COLO829 (cell line): ENCODE measurements at places on chromosomes 12 and 14.

- no peak for DNase-seq
Observed at GRCh38 chr12:132238488-132238854, 90.9 kb downstream of the GALNT9 start.

DNA sequence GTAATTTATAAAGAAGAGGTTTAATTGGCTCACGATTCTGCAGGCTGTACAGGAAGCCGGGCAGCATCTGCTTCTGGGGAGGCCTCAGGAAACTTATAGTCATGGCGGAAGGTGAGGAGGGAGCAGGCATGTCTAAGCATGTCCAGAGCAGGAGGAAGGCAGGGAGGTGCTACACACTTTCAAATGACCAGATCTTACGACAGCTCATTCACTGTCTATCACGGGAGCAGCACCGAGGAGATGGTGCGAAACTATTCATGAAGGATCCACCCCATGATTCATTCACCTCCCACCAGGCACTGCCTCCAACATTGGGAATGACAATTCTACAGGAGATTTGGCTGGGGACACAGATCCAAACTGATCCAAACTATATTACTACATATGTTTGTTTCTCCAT, 10.0 kb downstream of the SFSWAP start:
- DNase-seq = no peak

DNA sequence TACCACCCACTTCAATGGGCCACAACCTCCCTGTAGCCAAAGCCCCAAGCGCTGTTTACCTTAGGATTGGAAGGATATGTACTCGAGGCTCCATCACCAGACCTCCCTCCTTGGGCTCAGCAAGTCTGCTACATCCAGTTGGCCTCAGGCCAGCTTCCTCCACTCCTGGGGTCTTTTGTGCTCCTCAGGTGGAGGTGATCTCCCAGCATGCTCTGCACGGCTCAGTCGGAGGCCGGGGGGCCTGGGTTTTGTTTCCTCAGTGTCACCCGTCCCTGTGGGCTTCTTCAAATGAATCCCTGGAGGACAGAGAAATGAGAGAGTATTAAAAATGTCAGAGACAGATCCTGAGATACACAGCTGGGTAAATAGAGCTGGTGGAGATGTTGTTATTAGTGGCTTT, 723.1 kb upstream of the TBX3 start:
- DNase-seq = no peak

- no peak for DNase-seq
Observed at GRCh38 chr12:60391051-60391450, 795.2 kb downstream of the SLC16A7 start.

GRCh38 chr14:68937471-68938270, 41.4 kb downstream of the ACTN1 start:
- DNase-seq = no peak

GRCh38 chr14:96104469-96105057, 65.4 kb downstream of the C14orf132 start:
- no peak for DNase-seq

DNA sequence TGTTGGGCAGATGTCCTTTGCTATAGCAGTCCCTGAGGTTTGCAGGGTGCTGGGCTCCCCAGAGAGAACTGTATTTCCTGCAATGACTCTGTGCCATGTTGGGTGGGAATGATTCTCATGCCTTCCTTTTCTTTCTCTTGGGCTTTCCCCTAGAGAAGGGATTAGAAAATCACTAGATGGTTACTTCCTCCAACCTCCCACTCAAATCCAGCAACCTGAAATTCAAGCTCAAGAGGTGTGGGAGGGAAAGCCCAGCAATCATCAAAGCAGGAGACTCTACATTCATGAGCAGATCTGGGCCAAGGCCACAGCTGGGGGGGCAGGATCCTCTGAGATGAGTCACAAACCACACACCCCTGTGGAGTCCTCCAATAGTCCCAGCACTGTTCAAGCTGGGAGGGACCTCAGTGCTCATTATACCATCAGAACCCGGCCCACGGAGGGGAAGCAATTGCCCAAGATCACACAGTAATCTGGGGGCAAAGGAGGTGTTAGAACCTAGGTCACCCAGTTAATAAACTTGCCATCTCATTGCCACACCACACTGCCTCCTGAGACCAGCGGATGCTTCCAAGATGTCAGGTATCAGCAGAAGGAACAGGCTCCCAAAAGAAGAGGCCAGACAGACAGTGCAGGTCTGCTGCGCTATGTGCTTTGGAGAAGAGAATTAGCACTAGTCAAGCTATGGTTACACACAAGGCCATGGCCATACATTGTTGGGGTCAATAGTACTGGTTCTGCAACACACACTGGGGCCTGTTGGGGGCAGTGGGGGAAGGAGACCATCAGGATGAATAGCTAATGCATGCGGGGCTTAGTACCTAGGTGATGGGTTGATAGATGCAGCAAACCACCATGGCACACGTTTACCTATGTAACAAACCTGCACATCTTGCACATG, 65.7 kb downstream of the TTC9 start:
- peak; percentile 70 for DNase-seq

- DNase-seq = peak; percentile 31
Observed at GRCh38 chr12:116065606-116066005, 211.9 kb downstream of the MED13L start.

- DNase-seq = peak; percentile 23
Observed at GRCh38 chr12:62813031-62813829, 121.7 kb downstream of the PPM1H start.

DNA sequence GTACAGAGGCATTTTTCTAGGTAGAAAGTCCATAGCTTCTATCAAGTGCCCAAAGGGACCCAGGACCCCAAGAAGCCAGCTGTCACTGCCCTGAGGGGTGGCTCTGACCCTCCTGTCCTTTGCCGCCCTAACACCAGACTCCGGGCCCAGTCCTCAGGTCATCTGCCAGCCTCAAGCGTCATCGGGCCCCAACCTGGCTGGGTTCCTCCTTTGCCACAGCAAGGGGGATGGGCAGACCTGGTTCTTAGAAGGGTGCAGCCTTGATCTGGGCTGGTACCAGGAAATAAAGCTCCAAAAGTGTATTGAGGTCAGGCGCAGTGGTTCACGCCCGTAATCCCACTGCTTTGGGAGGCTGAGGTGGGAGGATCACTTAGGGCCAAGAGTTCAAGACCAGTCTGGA, 27.1 kb upstream of the FAM222A start:
- no peak for DNase-seq

DNA sequence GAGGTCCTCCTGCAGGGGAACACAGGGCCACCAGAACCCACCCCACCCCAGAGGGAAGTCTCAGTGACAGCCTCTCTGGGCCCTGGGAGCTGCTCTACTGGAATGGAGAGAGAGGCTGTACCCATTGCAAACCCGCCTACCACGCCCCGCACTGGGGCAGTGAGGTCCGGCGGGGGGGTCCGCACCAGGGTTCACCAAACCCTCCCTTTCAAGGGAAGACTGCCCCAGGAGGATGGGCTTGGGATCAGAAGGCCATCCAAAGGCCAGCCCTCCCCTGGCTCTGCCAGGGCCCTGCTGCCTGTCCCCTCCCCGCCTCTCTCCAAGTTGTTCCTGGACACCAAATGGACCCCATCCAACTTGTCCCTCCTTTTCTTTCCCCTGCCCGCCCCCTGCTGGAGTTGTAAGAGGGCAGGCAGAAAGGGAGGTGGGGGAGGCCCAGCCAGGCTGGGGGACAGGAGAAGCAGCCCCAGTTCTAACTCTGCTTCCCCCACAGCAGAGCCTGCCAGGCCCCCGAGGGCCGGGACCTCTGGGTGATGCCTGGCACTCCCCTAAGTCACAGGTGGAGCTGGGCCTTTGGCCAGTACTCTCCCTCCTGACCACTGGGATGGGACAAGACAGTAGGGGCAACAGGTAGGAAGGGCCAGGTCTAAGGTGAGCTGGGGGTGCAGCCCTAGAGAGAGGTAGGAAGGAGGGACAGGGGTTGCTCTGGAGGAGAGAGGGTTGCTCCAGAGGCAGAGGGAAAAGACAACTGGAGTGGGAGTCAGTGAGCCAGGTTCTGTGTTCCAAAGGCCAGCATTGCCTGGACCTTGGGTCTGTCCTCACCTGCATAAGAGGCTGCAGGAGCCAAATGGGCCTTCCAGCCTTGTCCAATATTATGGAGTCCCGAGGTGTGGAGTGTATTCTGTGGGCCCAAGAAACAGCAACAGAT, 3.2 kb upstream of the DIO3 start:
- DNase-seq = no peak
